ENCODE measurements at places on chromosomes 5 and 9.

GRCh38 chr9:129480227-129480626 lies 140.7 kb downstream of the C9orf50 start:
- DNase-seq: no peak

GRCh38 chr9:134569626-134570025 lies 72.0 kb upstream of the COL5A1 start:
- no peak for DNase-seq

- DNase-seq: no peak
Measured at GRCh38 chr9:82109626-82110025, 121.1 kb downstream of the SPATA31D1 start.

GRCh38 chr5:90022002-90022710 lies 387.4 kb downstream of the CETN3 start:
- no peak for DNase-seq

DNA sequence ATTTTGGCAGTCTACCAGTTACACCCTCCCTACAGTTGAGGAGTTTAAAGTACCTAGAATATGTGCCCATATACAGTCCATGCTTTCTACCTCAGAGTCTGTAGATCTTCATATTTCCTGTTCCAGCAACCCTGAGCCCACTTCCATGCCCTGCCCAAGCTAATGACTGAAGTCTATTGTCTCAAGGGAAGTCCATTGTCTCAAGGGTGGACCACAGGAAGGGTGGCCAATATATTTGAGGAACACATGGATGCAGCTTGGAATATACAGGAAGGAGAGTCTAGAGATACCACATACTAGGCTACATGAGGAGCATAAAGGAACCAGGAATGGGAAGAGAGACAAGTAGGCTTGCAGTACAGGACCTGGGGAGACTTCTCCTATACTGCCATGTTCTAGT lies 274.4 kb downstream of the FER start:
- DNase-seq: no peak

DNA sequence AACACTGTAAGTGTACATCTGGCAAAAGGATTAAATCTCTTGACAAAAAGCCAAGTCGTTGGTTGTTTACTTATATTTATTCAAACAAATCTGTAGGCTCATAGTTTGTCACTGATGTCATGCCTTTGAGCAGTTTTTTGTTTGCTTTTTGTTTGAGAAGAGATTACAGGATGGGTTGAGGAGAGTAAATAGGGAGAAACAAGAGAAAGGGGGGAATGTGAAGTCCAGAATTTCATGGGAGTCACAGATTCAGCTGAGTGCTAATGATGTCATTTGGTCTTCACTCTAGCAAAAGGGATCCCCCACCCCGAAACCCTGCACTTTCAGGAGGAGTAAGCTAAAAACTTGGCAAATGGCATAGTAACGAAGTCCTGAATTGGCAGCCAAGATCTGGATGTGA lies 337.4 kb downstream of the GLIS3 start:
- no peak for DNase-seq

GRCh38 chr9:129446828-129447550 lies 173.9 kb downstream of the C9orf50 start:
- no peak for DNase-seq

DNA sequence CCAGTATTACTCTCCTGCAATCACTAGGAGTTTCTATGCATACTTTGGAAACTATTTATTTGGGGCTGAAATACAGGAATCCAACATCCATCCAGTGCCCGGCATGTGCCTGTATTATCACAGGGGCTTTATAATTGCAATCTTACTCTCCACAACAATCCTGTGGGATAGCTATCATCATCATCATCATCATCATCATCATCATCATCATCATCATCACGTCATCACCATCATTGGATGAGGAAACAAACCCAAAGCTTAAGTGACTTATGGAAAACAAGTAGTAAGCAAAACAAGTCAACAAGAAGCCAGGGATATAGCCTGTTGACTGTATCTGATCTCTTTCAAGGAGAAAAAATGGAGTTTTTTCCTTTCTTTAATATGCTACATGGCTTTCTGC lies 47.8 kb upstream of the FYB1 start:
- no peak for DNase-seq

DNA sequence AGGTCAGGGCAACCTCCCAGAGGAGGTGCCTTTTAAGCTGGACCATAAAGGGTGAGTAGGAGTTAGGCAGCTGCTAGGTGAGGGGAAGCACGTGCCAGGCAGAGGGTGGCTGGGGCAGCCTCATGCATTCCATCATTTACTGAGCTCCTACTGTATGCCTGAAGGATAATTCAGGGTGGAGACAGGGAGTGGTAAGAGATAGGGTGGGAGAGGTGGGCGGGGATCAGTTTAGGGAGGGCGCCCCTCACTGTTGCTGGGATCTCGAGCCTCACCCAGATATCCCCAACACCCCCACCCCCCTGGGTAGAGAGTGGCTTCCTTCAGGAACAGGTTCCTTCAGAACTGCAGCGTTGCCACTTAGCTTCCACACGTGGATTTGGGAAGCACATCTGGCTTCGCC lies 74.5 kb upstream of the ASS1 start:
- DNase-seq: no peak
